ENCODE measurements at places on chromosomes 4 and X. TPM values are rescaled to one million over a fixed set of nuclear protein-coding genes. Genes with fewer than 3 reads are reported as not detected.

DNA sequence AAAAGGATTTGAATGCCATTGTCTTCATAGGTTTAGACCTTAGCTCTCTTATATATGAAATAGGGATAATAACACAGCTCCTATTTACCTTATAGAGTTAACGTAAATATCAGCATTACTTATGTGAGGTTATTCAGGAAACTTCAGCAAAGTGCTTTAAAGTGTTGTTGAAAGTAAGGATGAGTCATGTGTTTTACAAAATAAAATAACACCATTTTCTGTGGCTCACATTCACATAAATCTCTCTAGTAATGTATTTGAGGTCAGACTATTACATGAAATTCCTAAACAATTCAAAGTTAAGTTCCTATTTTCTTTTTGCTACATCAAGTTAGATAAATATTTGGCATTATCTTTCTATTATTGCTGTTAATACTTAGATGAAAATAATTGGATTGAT, 2.9 kb downstream of the GNRHR start:
- no peak for DNase-seq

GRCh38 chrX:17042037-17042436, 95.6 kb downstream of the REPS2 start:
- DNase-seq = no peak

DNA sequence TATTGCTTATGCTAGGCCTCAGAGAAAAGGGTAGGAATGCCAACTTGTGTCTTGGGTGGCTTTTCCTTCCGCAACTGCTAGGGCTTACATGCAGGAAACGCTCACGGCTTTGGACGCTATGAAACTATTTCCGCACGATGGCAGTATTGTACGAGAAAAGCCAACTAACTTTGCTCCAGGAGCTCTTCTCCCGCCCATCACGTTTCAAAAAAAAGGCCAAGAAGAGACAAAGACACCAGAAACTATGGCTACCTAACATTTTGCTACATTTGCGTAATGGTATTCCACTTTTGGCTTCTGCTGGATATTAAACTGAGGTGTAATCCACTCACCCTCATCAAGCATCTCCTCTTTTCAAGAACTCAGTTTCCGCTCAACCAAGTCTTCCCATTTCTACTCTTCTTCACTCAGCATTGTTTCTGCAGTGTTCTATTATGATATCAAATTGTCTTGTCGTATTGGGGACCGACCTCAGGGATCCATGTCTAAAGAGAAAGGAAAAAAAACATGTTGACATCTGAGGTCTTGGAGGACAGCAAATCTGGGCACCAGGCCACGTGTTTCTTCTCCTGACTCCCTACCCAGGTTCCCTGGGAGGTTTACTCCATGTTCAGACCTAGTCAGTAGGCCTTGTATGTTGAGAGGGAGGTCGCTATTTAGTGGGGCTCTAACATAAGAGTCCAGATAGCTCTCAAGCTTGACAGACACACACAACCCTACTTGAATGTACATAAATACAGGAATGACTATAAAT, 239.4 kb upstream of the STK26 start:
- DNase-seq = no peak

GRCh38 chrX:18707426-18708049, at the start of gene PPEF1:
TSS of gene PPEF1 (plus strand) at chrX:18707645. CDS start at chrX:18707781, 136 bp downstream.
- no peak for DNase-seq

DNA sequence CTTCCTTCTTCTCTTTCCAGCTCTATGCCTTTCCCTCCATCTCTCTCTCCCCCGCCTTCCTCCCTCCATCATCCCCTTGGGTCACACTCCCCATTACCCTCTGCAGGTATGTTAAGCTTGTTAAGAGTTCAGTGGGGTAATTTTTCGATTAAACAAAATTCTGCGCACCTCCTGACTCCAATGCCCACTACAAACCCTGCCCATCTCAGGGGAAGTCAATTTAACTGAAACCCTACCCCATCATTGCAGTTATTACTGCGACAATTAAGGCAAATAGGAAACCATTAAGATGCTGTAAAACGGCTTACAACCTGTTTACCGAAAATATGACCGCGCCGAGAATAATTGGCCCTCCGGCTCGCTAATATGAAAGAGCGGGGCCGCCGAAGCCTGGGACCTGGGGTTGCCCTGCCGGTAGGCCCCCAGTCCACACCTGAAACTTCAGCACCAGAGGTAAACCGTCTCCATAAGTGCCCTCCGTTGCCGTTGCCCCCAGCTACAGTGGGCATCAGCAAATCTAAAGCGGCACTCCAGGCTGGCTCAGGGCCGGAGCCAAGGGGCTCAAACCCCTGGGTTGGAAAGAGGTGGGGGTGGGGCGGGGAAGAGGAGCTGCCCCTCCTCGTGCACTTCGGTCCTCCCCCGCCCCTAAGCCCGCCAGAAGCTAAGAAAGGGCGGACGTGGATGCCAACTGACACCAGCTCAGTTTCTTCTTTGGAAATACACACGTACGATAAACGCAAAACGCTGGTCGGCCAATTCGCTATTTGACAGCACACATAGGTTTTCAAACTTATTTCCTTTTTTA, 4.8 kb downstream of the ARX start:
- DNase-seq = no peak

GRCh38 chr4:7198440-7199128, 6.2 kb downstream of the SORCS2 start:
- DNase-seq = no peak

The ARR3 gene
- 0.60 TPM for total RNA-seq

- no peak for DNase-seq
Observed at GRCh38 chrX:150768580-150769190, 75.5 kb downstream of the MTMR1 start.

GRCh38 chr4:168849030-168849675, 160.9 kb downstream of the CBR4 start:
- DNase-seq = no peak

DNA sequence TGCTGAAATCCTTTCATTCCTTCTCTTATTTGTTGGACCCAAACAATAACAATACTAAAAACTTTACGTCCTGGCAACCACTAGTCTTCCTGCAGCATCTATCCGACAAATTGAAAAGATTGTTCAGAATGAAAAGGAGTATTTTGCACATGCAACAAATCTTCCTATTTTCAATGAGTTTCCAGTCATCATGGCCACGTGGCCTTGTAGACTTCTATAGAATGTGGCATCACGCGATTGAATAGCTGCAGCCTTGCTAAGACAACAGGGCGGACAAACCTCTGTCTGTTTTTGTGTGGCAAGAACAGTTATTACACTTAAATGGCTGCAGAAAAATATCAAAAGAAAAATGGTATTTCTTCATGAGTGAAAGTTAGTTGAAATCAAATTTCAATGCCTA, 297.9 kb upstream of the LCORL start:
- no peak for DNase-seq

DNA sequence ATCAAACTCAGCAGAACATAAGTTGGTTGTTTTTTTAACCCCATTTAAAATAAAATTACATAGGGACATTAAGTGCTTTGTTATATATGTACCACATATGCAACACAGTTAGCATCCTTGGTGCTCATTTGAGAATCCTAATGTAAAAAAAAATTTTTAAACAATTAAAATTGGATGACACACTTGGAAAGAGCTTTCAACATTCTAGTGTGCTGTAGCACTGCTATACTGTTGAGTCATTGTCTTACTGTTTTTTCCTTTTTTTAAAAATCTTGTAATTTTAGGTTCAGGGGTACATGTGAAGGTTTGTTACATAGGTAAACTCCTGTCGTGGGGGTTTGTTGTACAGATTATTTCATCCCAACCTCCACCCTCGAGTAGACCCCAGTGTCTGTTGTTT, 12.8 kb downstream of the THAP9 start:
- DNase-seq = no peak

DNA sequence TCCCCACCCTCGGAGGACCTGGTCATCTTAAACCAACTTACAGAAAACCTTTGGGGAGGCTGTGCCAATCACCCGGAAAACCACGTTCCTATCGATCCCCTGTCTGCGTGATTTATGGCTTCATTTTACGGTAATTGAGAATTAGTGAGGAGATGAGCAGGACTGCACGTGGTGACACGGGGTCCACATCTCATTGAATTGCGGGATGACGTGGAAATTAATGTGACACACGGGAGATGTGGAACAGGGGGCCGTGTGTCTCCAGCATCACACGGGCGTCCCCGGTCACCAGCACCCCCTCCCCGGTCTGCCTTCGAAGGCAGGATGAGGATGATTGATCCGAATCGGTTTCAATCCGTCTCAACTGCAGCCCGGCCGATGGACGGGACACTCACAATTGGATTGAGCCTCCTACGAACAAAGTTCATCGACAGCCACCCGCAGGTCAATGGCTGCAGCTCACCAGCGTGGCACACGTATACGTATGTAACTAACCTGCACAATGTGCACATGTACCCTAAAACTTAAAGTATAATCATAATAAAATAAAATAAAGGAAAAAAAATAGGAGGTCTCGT, 160.3 kb downstream of the SHOX start:
- DNase-seq = no peak

DNA sequence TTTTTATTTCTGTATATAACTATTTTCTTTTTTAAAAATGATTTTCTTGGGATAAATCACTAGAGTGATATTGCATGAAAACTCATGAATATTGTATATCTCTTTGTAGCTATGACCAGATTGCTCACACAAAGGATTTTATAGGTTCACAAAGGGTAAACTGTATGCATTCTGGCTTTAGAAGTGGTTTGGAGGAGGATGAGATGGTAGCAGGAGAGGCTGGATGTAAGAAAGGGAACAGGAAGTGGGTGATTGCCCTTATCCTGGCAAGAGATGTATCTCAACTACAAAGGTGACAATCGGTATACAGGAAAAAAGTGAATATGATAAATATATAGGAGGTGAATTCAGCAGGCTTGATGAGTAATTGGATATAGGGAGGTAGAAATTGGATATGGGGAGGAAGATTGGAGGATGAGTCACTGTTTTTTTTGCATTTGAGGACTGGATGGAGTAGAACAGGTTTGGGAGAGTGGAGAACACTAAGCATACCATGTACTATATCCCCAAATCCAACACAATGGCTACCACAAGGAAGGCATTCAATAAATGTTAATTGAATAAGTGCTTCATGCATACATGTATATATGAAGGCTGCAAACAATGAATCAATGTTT, 9.9 kb downstream of the FGG start:
- no peak for DNase-seq

DNA sequence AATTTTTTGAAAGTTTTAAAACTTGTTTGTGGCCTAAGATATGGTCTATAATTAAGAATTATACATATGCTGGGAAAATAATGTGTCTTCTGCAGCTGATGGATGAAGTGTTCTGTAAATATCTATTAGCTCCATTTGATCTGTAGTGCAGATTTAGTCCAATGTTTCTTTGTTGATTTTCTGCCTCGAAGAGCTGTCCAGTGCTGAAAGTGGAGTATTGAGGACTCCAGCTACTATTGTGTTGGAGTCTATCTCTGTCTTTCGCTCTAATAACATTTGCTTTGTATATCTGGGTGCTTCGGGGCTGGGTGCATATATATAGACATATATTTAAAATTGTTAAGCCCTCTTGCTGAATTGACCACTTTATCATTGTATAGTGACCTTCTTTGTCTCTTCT, 2127.3 kb downstream of the PCDH7 start:
- DNase-seq = no peak

DNA sequence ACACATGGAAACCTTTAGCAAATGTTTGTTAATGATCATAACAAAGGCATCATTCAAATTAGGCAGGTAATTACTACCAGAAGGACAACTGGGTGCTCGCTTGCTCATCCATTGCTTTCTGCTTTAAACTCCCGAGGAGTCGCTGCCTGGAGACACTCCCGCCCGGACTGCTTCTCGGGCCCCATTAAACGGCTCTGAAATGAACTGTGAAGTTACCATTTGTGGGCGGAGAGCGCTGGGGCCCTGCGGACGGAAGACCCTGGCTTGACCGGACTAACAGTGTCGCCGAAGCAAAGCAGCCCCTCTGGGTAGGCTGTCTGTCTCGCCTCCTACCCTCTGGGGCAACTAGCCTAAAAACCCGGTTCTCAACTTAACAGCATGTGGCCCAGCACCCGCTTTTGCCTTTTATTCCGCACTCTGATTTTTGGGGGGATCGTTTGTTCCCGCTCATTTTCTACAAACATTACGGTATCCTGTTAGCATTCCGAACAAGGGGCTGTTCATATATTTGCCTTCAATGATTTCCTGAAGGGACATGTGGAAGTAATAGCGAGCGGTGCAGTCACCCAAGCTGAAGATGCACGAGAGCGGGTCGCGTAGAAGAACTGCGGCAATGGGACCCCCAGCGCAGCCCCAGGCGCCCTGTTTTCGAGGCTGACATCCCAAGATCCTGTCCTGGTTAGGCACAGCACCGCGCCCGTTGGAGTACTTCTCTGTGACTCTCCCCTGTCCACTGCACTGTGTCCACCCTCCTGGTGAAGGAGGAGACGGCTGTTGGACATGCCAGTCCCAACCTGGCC, 1.6 kb upstream of the PDGFRA start:
- no peak for DNase-seq

The ZMAT1 gene
- total RNA-seq = 3.6 TPM

- DNase-seq = no peak
Observed at GRCh38 chr4:149735796-149736195, 79.8 kb downstream of the IQCM start.
